Mesothelial cell of epicardium (in vitro differentiated cells): ENCODE measurements at places on chromosomes 3 and 15. TPM values are rescaled to one million over a fixed set of nuclear protein-coding genes. Genes with fewer than 3 reads are reported as not detected.

Gene PRR20G
- total RNA-seq = not detected in 3 replicates

Gene C3orf49
- total RNA-seq = not detected in 3 replicates

Gene KBTBD8
- total RNA-seq = 1.4 to 2.7 TPM (median 1.5 TPM) in 3 replicates

Gene C3orf22
- total RNA-seq = 0.22 to 0.38 TPM in 2 of 3 replicates, not detected in the other

Gene KNG1
- total RNA-seq = not detected in 3 replicates

Gene PLXNB1
- total RNA-seq = 203 to 214 TPM (median 211 TPM) in 3 replicates

Gene CHSY1
- 65.1 to 71.6 TPM (median 69.3 TPM) in 3 replicates for total RNA-seq

Gene XCR1
- not detected in 3 replicates for total RNA-seq

DNA sequence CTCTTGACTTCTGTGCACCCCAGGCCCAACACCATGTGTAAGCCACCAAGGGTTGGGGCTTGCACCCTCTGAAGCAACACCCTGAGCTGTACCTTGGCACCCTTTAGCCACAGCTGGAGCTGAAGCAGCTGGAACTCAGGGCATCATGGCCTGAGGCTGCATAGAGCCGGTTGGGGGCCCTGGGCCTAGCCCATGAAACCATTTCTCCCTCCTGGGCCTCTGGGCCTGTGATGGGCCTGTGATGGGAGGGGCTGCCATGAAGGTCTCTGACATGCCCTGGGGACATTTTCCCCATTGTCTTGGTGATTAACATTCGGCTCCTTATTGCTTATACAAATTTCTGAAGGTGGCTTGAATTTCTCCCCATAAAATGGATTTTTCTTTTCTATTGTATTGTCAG is 22.4 kb upstream of the ADAMTSL3 start:
- H3K27ac ChIP-seq = no peak overlapping the region
- no peak overlapping the region for H3K4me3 ChIP-seq
- H3K4me1 ChIP-seq = no peaks in the 10 kb centered on the region
- no peaks in the 10 kb centered on the region for H3K36me3 ChIP-seq

GRCh38 chr3:127104586-127104985 is 88.3 kb upstream of the PRR23E start:
- H3K27ac ChIP-seq = no peak overlapping the region
- H3K4me1 ChIP-seq = no peaks in the 10 kb centered on the region
- no peak for DNase-seq
- H3K27me3 ChIP-seq = peaks cover 13% of the 10 kb centered on the region
- H3K4me3 ChIP-seq = no peak overlapping the region

DNA sequence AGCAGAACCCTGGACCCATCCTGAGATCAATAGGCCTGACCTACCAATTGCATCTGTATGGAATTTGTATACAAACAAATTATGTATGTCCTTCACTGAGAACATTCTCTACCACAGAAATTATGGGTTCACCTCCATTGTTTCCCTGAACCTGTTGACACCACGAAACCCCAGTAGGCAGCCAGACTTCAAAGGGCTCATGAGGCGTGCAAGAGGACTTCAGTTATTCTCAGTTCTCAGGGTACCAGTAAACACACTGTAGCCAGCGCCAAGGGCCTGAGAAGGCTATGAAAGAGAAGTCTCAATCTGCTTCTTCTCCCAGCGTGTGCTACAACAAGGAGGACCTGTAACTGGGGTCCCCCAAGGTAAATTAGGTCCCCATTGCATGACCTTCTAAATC is 254.9 kb upstream of the GOLGA6L4 start:
- H3K27me3 ChIP-seq = no peaks in the 10 kb centered on the region
- H3K27ac ChIP-seq = no peak overlapping the region
- H3K4me3 ChIP-seq = no peak overlapping the region
- peaks cover 2% of the 10 kb centered on the region for H3K4me1 ChIP-seq
- no peak for DNase-seq

DNA sequence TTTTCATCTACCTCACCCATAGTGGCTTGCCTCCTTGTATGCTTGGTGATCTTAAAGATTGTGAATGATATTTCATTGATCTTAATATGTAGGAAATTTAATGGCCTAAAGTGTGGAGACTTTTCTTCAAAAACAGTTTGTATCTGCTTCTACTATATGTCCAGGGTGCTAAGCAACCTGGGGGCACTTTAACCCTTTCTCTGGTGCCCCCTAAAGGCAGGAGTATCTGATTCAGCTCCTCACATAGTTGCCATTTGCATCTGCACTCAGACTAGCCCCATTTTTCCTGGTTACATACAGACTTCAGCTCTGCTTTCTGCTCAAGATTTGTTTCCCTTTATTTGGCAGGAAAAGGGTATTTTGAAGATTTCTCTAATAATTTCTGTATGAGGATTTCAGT is 5.2 kb upstream of the PFN2 start:
- DNase-seq = no peak
- no peak overlapping the region for H3K27ac ChIP-seq
- H3K27me3 ChIP-seq = no peaks in the 10 kb centered on the region
- no peak overlapping the region for H3K4me3 ChIP-seq
- H3K36me3 ChIP-seq = no peaks in the 10 kb centered on the region

DNA sequence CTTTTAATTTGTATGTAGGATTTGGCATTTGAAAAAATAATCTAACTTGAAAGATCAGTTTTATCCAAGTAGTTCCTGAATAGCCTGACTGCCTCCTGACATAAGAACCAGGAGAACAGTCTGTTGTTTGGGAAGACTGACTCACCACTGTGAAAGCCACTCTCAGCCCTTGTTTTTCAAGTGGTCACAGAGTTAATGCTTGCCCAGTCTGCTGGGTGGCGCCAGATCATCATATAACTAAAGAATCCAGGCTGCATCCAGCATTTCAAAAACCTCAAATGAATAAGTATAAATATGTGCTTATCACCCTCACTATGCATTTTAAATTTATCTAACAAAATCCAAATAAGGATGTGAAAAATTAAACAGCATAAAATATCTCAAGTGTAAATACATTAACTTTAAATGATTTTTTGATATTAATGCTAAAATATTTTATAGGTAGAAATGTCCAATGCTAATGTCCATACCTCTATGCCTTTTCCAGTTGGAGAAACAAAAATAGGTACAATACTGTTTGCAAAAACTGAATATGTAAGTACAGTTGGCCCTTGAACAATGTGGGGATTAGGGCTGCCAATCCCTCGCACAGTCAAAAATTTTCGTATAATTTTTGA is 26.9 kb upstream of the ZBBX start:
- H3K4me3 ChIP-seq = no peak overlapping the region
- peaks cover 2% of the 10 kb centered on the region for H3K27me3 ChIP-seq
- DNase-seq = peak; percentile 19
- no peaks in the 10 kb centered on the region for H3K36me3 ChIP-seq
- peaks cover 3% of the 10 kb centered on the region for H3K4me1 ChIP-seq
- no peak overlapping the region for H3K27ac ChIP-seq

- H3K36me3 ChIP-seq = no peaks in the 10 kb centered on the region
- peaks cover 42% of the 10 kb centered on the region for H3K4me1 ChIP-seq
These were observed 46.8 kb downstream of the CYP11A1 start for GRCh38 chr15:74320352-74321247.

- no peak overlapping the region for H3K4me3 ChIP-seq
- H3K27ac ChIP-seq = no peak overlapping the region
- peaks cover 4% of the 10 kb centered on the region for H3K4me1 ChIP-seq
- H3K27me3 ChIP-seq = no peaks in the 10 kb centered on the region
- no peak for DNase-seq
These were observed 6.6 kb downstream of the PLSCR5 start for GRCh38 chr3:146598535-146598934.

GRCh38 chr15:86919581-86919980 is 839.9 kb downstream of the AGBL1 start:
- no peaks in the 10 kb centered on the region for H3K36me3 ChIP-seq
- no peak for DNase-seq
- no peak overlapping the region for H3K4me3 ChIP-seq
- peaks cover 13% of the 10 kb centered on the region for H3K27me3 ChIP-seq
- H3K27ac ChIP-seq = no peak overlapping the region
- H3K4me1 ChIP-seq = no peaks in the 10 kb centered on the region

GRCh38 chr3:46915297-46915822 is 37.8 kb downstream of the PTH1R start:
- peaks cover 10% of the 10 kb centered on the region for H3K4me1 ChIP-seq
- no peak overlapping the region for H3K27ac ChIP-seq
- no peak for DNase-seq
- H3K27me3 ChIP-seq = no peaks in the 10 kb centered on the region

GRCh38 chr3:167862104-167862730 is 126.7 kb downstream of the SERPINI1 start:
- H3K4me1 ChIP-seq = peaks cover 21% of the 10 kb centered on the region
- H3K36me3 ChIP-seq = no peaks in the 10 kb centered on the region
- DNase-seq = no peak
- H3K27me3 ChIP-seq = no peaks in the 10 kb centered on the region

- peaks cover 28% of the 10 kb centered on the region for H3K4me1 ChIP-seq
- no peaks in the 10 kb centered on the region for H3K27me3 ChIP-seq
- DNase-seq = no peak
- H3K4me3 ChIP-seq = peak overlapping the region; percentile 56
- peak overlapping the region; percentile 99 for H3K27ac ChIP-seq
These were observed 67.7 kb upstream of the ATP11B start for GRCh38 chr3:182725372-182726251.

DNA sequence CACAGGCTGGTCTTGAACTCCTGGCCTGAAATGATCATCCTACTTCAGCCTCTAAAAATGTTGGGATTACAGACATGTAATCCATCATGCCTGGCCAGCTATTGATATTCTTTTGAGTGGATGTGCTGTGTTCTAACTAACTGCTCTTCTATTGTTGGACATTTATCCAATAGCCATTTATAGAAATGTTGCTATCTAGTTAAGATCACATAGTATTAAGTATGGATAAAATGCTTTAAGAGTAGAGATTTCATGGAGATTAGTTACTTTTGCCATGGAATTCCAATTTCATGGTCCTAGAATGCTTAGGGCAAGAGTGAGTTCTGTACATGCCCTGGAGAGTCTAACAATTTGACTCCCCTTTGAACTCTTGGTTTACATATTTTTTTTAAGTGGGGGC is 10.9 kb downstream of the FAM81A start:
- no peak overlapping the region for H3K27ac ChIP-seq
- H3K4me3 ChIP-seq = no peak overlapping the region
- peaks cover 33% of the 10 kb centered on the region for H3K27me3 ChIP-seq
- DNase-seq = no peak
- no peaks in the 10 kb centered on the region for H3K36me3 ChIP-seq

DNA sequence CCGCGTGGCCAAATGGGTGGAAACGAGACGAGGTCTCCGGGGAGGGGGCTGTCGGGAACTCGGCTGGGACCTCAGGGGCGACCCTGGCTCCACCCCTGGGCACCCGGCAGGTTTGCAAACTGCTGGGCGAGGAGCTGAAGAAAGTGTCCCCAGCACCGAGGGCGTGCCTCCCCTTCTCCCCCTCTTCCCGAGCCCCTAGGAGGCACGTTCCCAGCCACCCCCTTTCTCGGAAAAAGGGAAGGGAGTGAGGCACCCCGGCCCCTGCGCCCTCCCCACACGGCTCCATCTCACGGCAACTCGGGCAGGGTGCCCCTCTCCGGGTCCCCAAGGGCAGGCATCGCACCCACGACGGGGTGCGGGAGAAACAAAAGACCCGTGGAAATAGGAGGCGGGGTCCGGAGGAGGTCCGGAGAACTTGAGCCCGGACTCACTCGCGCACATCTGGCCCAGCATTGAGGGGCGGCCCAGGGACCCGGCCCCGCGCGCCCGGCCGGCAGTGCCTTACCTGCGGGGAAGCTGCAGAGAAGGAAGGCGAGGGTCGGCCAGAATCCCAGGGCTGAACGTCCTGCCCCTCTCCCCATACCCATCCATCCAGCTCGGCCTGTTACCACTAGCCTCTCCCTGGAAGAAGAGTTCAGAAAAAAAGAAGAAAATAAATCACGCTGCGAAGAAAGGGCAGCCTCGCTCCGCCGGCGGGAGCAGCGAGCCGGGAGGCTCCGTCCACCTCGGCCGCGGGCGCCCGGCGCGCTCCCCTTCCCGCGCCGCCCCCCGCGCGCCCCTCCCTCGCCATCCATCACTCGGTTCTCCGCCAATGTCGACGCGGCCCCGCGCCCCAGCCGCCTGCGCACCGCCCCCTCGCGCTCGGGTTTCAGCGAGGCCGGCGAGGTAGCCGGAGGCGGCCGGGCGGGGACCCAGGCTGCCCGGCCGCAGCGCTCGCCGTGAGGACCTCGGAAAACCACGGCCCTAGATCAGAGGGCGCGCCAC is 16.3 kb downstream of the RGMA start:
- H3K4me1 ChIP-seq = peaks cover 43% of the 10 kb centered on the region
- DNase-seq = peak; percentile 78
- peaks cover 35% of the 10 kb centered on the region for H3K27me3 ChIP-seq
- peaks cover 2% of the 10 kb centered on the region for H3K36me3 ChIP-seq

- H3K4me3 ChIP-seq = no peak overlapping the region
- H3K27ac ChIP-seq = no peak overlapping the region
- H3K36me3 ChIP-seq = peaks cover 33% of the 10 kb centered on the region
These were observed 201.1 kb downstream of the ADAMTS17 start for GRCh38 chr15:100140527-100141308.

DNA sequence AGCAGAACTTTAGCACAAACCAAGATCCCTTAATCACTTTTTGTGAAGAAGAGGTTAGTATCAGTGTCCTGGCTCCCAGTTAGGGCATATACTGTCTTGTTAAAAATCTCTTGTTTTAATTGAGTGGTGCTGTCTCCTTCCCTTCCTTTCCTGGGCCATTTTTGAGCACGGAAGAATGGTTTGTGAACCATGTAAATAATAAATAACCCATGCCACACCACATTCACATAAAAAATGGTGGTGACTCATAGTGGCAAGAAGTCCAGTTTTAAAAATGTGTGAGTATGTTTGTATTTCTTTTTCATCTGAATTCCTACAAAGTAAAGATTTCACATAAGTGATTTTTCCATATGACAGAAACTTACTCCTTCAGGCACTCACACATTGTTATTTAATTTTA is 59.1 kb upstream of the SPRED1 start:
- H3K36me3 ChIP-seq = no peaks in the 10 kb centered on the region
- H3K27me3 ChIP-seq = no peaks in the 10 kb centered on the region
- no peak overlapping the region for H3K27ac ChIP-seq
- peaks cover 13% of the 10 kb centered on the region for H3K4me1 ChIP-seq

GRCh38 chr3:14768182-14768790 is 50.5 kb upstream of the FGD5 start:
- H3K4me1 ChIP-seq = no peaks in the 10 kb centered on the region
- H3K27me3 ChIP-seq = peaks cover 2% of the 10 kb centered on the region
- H3K36me3 ChIP-seq = no peaks in the 10 kb centered on the region
- no peak for DNase-seq
- H3K4me3 ChIP-seq = no peak overlapping the region
- H3K27ac ChIP-seq = no peak overlapping the region

GRCh38 chr15:48708641-48709040 is 63.1 kb upstream of the FBN1 start:
- H3K27me3 ChIP-seq = no peaks in the 10 kb centered on the region
- no peak overlapping the region for H3K27ac ChIP-seq
- H3K4me1 ChIP-seq = no peaks in the 10 kb centered on the region
- no peak for DNase-seq
- H3K36me3 ChIP-seq = peaks cover 4% of the 10 kb centered on the region

- no peak overlapping the region for H3K4me3 ChIP-seq
- no peak for DNase-seq
- H3K4me1 ChIP-seq = no peaks in the 10 kb centered on the region
- H3K27ac ChIP-seq = no peak overlapping the region
These were observed 12.5 kb upstream of the CADM2 start for GRCh38 chr3:84946240-84946639.

- no peaks in the 10 kb centered on the region for H3K36me3 ChIP-seq
- DNase-seq = no peak
- no peak overlapping the region for H3K4me3 ChIP-seq
These were observed 13.0 kb upstream of the CTXND1 start for GRCh38 chr15:80265021-80265420.

- H3K4me1 ChIP-seq = peaks cover 25% of the 10 kb centered on the region
- H3K27me3 ChIP-seq = peaks cover 27% of the 10 kb centered on the region
- DNase-seq = no peak
- H3K36me3 ChIP-seq = no peaks in the 10 kb centered on the region
- H3K27ac ChIP-seq = no peak overlapping the region
These were observed 28.1 kb upstream of the NEO1 start for GRCh38 chr15:73024168-73024567.
